Foreskin fibroblast (primary cell): ENCODE measurements at places on chromosomes 5 and 9.

- DNase-seq = no peak
These were observed 744.2 kb downstream of the MTRR start for GRCh38 chr5:8613078-8613685.

DNA sequence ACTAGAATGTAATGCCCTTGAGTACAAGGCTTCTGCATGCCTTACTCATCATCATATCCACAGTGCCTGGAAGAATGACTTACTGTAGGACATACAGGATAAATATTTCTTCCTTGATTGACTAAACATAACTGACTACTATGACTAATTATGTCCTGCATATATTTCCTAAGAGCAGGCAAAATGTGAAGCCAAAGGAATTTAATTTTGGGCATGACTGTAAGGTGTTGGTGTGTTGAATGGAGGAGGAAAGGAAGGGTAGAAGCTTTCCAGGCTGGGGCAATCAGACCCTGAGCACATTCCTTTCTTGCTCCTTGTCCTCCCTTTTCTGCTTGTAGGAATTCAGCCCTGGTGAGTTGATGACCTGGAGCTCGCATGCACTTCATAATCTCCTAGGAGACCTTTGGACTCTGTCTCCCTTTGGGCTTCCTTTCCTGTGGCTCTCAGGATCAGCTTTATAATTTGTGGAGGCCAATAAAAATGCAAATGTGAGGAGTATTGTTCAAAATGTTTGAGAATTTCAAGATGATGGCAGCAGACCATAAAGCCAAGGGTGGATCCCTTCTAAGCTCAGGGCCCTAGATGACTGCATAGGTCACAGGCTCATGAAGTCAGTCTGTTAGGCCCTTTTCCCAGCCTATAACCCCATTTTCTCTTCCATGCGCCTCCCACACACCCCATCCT, 174.0 kb downstream of the HMHB1 start:
- DNase-seq = peak; percentile 73

DNA sequence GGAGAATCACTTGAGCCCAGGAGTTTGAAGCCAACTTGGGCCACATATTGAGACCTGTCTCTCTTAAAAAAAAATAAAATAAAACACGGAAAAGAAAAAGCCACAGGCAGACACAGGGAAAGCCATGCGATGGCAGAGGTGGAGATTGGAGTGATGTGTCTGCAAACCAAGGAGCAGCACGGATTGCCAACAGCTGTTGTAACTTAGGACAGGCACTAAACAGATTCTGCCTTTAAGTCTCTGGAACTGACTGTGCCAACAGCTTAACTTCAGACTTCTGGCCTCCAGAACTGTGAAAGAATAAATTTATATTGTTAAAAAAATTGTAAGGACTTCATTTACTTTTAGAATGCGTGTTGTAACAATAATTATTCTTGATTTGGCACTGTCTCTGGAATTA, 318.5 kb upstream of the CHD1 start:
- DNase-seq = no peak

GRCh38 chr9:113492343-113493202, 29.0 kb downstream of the RGS3 start:
- DNase-seq = peak; percentile 25

DNA sequence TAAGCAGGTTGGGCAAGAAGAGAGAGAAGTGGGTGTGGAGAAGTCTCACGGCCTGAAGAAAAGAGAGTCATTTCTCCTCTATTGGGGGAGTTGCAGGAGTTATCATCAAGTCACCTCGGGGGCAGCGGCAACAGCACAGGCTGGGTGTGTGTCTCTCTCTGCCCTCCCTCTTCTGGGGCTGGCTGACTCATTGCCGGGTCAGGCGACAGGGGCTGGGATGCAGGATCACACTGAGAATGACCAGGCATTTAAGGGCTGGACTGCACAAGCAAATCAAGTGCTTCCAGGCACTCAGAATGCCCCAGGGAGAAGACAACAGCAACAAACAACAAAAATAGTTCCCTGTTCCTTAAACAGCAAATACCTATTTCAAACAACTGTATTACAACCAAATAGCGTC, 6.3 kb upstream of the EQTN start:
- DNase-seq = no peak

DNA sequence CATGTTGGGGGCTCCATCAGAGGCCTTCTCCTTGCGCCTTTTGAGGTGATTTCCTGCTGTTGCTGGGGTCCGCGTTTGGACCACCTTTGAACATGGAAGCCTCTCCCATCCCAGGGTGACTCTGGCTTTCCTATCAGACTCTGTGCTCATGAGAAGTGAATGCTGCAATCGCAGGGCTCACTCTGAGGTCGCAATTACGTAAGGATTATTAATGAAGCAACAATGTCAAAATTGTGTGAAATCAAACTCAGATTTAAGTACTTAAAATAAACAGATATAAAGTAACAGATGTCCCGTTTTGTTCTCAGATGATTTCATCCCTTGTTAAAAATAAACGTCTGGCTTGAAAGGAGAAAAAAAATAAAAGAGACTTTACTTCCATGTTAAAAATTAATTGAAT, 634.2 kb downstream of the BNC2 start:
- peak; percentile 88 for DNase-seq

GRCh38 chr5:178940569-178941360, at the start of gene ZNF454:
TSS of gene ZNF454 (plus strand) at chr5:178941198. CDS start at chr5:178942792, 1,594 bp downstream.
- DNase-seq = peak; percentile 98

GRCh38 chr5:100898504-100899346, 4.4 kb downstream of the ST8SIA4 start:
- no peak for DNase-seq

- DNase-seq = peak; percentile 84
These were observed 122.7 kb upstream of the LMX1B start for GRCh38 chr9:126490871-126491567.

DNA sequence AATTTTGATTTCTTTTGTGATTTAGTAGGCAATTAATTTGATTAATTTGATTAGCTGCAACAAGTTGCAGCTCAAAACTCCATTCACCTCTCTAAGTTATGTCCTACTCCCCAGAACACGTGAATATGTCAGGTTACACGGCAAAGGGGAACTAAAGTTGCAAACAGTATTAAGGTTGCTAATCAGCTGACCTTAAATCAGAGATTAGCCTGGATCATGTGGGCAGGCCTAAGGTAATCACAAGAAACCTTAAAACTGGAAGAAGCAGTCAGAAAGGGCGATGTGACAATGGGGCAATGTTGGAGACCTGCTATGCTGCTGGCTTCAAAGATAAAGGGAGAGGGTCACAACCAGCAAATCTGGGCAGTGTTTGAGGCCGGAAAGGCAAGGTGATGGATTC, 47.3 kb upstream of the ANXA1 start:
- DNase-seq = no peak

DNA sequence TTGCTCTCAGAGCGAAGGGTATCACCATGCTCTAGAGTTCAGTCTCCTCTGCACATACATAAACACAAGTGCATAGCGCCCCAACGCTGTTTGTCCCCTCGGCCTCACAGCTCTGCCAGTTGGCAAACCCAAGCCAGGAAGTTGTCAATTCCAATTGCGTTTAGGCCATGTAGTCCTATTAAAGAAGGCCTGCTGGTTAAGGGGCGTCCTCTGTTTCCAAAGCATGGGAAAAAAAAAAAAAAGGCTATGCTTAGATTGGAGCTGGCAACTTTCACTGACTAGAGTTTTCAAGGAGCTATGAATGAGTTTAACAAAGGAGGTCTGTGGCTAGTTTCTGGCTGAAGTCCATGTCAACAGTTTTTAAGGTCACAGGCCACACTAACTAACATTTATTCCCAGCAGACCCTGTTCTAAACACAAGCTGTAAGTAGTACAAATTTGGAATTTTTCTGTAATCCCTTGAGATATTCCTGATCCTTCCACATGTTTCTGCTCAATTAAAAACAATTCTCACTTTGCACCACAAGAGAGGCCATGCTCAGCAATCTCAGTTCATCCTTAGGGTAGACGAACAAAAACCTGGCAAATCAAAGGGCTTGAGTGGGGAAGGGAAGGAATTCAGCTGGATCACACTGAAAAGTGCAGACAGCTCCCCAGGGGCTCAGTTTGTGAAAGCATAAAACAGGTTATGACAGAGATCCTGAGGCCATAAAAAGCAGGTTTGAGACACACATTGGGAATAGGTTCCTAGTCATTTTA, 187.7 kb downstream of the DENND1A start:
- no peak for DNase-seq

- DNase-seq = peak; percentile 54
These were observed 196.9 kb downstream of the VPS13A start for GRCh38 chr9:77374266-77374665.

GRCh38 chr5:133932441-133933168, 35.8 kb downstream of the C5orf15 start:
- DNase-seq = no peak

DNA sequence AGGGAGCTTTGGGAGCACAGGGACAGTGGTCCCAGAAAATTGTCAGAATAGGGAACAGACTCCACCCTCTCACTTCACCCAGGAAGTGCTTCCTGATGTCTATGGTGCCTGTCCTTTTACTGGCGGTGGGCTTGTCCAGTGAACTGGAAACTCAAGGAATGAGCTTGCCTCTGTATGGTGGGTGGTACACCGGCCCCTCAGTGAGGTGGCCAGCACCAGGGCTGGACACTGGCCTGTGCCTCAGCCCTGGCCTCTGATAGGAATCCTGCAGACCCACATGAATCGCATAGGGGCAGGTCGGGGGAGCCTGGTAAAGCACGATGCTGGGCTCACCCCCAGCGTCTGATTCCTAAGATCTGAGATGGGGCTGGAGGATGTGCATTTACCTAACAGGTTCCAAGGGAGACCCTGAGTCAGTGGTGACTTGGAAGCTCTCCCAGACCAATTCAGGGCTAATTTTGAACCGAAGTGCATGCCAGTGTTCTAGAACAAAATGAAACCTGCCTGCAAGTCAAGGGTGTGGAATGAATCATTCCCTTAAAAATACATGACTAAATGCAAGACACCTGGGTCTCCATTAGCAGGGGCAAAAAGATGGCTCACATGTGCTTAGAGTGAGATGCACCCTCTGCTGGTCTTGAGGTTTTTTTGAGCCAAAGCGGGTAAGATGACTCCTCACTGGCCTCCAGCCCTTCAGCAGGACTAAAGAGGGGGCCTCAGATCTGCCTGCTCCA, 178.3 kb downstream of the HSPA4 start:
- no peak for DNase-seq

DNA sequence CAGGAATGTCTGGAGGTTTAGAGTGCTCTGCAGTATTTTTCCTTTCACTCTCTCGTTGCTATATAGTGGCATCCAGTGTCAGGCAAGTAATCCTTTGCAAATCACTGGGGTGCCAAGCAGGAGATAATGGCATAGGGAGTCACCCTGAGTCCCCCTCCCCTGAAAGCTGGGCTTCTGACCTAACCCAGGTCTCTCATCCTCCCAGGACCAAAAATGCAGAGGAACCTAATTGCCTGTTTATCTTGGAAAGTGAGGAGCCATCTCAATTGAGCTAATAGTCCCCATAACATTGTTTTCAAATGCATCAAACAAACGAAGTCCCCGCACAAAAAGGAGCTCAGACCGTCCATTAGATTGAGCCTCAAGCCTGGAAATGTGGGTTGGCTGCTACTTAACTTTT, 368.0 kb upstream of the IRX2 start:
- DNase-seq = no peak

GRCh38 chr5:69000216-69000919, 93.4 kb upstream of the SLC30A5 start:
- no peak for DNase-seq

- peak; percentile 59 for DNase-seq
These were observed 6.0 kb downstream of the RAPGEF6 start for GRCh38 chr5:131628990-131629389.

GRCh38 chr5:164998142-164998541, 1492.7 kb downstream of the MAT2B start:
- DNase-seq = no peak

DNA sequence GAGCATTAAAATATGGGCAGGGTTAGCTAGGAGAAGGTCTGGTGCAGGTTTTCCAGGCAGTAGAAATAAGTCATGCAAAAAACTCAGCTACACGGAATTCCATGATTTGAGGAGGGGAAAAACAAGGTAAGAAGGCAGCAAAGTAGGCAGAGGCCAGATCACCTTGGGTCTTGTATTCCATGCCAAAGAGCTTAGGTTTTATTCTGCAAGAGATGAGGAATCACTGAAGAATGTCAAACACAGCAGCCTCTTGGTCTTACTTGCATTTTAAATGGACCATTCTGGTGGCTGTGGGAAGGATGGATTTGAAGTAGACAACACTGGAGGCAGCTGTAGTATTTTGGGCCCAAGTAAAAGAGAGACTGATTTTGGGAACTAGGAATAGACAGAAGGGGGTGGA, 8.6 kb downstream of the TRPM3 start:
- no peak for DNase-seq

GRCh38 chr9:127066060-127066850, 56.2 kb downstream of the ANGPTL2 start:
- DNase-seq = no peak

- DNase-seq = peak; percentile 29
These were observed 71.7 kb downstream of the PCSK5 start for GRCh38 chr9:75962013-75962661.

- DNase-seq = no peak
These were observed 79.8 kb downstream of the ARSB start for GRCh38 chr5:78905084-78905938.

DNA sequence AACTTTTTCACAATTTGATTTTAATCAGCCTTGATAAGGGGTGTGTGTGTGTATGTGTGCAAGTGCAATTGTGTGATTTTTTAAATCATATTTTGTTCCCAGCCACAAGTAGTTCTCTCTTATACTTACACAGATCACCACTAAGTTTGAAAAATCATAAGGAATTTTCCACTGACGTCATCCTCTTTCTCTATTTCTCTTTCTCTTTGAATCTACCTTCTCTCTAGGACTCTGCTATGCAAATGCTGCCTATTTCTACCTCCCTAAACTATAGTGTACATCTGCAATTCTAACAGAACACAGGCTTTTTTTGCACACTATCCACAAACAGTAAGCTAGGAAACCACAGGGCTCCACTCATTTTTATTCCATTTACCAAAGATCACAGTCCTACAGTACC, 254.6 kb upstream of the CYLC2 start:
- no peak for DNase-seq

DNA sequence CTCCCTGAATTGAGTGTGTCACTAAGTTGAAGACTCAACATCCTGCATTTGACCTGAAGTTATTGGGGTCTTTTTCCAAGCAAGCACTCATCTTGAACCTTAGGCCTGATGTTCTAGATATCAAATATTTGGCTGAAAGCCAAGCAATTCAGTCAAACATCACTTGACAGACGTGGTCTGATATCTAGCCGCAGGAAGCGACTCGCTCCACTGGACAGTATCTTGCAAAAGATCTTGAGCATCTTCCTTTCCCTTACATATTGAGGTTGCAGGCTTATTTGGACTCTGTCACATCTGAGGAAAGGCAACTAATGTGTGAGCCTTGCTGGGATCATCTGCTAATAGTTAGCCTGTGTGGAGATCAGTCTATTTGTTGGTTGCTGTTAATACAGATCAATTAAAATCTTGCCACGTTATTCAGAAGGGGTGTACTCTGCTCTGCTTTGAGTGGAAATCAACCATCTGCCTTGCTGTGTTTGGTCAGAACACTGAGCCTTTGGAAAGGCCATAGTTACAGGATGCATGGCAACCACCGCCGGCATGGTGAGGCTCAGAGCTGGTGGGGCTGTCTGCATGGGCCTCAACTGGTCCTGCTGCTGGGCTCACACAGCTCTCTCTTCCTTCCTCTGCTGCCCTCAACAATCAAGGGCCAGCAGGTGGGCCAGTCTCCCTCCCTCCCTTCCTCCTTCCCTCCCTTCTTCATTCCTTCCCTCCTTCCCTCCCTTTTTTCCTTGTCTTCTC, 166.9 kb upstream of the KLF9 start:
- DNase-seq = no peak

- DNase-seq = no peak
These were observed 158.4 kb downstream of the GABBR2 start for GRCh38 chr9:98550206-98550820.

- DNase-seq = no peak
These were observed 775 bp upstream of the LHX2 start for GRCh38 chr9:124010665-124011321.

- DNase-seq = no peak
These were observed 1310.8 kb upstream of the WWC1 start for GRCh38 chr5:166980666-166981065.
